CD4-positive, alpha-beta memory T cell (primary cell): ENCODE measurements at places on chromosomes 7 and 10.

- peak; percentile 66 for DNase-seq
Measured at GRCh38 chr10:14389981-14390590, 59.4 kb upstream of the FRMD4A start.

GRCh38 chr7:51029701-51030191 lies 247.1 kb upstream of the GRB10 start:
- DNase-seq, result no peak

DNA sequence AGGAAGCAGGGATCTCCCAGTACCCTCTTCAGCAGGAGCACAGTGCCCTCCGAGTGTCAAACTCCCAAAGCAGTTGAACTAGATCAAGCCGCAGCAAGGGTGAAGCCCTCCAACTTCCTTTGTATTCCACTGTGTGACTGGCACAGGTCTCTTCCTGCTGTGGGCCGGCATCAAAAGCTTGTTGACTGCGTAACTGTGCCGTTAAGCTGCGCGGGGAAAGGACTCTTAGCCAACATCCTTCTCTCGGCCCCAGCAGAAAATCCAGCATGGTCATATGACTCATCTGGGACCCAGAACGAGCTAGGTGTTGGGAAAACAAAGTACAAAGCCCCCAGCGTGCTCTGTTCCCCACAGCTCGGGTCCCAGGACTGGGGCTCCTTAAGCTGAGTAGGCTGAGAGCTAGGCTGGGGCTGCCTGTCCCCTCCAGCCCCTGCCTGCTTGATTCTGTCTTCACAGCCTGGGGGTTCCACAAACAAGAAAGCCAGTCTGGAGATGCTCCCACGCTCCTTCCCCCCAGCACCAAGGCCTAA lies 52.2 kb downstream of the COL17A1 start:
- DNase-seq, result no peak

- no peak for DNase-seq
Measured at GRCh38 chr7:43592326-43592725, 9.4 kb downstream of the STK17A start.

DNA sequence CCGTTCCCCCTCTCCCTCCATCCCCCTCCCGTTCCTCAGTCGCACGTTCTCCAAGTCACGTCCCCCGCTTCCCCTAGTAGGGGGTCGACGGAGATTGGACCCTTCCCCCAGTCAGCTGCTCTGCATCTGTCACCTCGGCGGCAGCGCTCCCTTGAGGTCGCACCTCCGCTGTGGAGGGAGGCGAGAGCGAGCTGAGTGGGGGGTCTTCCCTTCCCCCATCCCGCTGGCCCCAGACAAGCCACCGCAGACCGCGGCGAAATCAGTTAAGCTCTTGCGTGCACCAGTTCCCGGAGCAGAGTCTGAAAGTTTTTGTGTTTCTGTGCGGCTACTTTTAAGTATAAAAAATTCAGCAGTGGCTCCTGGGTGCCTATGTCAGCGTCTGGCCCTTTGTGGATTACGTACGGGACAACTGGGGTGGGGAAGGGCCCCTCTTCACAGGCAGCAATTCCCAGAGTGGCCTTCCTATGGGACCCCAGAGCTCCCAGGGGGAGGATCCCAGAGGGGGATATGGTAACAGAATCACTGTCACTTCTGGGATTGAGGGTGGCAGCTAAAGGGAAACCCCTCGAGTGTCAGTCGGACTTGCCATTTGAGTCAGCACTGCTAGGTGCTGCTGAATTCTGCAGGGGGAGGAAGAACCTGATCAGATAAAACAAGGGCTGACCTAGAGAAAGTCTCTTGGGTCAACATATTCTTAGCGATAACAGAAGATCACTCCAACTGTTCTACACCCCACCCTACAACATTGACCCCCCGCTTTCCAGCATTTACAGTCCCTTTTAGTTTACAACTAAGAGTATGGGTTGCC lies 12.5 kb upstream of the DDIT4 start:
- peak; percentile 63 for DNase-seq

DNA sequence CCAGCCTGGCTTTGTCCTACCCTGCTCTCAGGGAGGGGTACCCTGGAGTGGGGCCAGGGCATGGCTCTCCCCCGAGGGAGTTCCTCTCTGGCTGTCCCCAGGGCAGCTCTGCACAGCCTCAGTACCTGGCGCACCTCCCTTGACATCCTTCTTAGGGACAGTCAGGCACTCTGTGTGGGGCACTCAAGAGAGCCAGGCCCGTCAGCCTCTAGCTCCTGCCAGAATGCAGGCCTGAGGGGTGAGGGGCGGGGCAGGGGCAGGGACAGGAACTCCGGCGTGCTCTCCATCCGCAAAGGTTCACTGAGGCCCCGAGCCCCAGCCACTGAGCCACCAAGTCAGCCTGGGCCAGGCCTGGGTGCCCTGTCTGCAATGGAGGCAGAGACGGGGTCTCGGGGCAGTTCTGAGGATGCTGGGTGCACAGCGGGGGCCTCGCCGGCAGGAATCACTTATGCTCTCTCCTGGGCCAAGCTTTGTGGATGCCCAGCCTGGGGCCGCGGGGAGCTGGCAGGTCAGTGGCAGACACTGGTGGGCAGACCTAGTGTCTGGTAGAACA lies 10.1 kb downstream of the LIMK1 start:
- DNase-seq, result no peak
